ENCODE measurements at places on chromosomes 5 and 9.

DNA sequence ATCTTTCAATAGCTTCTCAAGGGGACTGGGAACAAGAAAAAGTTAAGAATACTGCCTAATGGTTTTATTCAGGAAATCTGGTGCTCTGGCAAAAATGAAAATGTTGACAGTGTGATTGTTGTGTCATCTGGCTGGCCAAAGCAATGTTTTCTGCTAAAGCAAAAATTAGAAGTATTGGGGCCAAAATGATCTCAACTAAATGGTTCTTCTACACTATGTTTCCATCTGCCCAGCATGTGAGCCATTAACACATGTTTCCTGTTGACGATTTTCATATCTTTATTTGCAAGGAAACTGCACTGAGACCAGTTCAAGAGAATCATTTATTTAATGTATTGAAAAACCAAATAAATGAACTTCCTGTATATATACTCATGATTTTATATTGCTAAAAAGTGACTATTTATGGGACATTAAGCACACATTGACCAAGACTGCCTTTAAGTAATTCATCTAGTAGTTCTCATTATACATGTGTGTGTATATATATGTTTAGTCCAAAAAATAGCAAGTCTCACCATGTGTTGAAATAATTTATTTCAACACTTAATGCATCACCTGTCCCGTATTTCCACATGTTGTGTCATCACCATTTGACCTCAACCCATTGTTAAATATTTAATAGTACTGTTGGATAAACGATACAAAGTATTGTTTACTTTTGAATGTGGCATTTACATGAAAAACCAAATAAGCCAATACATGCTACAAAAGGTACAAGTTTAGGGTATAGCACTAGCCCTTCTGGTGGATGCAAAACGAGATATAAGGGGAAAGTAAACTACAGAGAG, 7.5 kb upstream of the FST start:
- no peak for DNase-seq

DNA sequence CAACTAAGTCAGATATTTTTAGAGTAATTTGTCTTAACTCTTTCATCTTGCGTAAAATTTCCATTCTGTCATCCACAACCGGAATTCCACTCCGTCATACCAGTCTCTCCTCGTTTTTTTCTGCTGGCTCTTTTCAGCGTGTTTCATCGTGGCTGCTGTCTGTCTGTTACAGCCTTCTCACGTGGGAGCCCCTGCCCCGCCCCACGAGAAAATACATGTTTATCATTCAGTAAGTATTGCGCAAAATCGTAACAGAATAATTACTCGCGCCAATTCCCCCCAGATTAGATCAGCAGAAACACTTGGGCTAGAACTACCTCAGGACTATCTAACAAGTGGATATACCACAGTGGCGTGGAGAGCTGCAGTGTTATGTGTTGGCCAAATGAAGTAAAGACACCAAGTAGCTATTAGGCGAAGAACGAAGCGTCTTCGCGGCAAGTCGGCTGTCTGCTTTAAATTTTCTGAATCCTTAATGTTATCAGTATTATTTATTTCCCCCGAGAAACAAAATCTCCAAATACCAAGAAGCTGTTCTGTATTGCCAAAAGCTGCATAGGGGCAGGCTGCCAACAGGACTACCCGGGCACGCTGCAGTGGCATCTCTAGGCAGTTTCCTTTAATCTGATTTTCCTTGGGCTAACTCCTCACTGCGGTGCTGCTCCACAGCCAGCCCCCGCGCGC, 566 bp upstream of the FOCAD start:
- DNase-seq = no peak

DNA sequence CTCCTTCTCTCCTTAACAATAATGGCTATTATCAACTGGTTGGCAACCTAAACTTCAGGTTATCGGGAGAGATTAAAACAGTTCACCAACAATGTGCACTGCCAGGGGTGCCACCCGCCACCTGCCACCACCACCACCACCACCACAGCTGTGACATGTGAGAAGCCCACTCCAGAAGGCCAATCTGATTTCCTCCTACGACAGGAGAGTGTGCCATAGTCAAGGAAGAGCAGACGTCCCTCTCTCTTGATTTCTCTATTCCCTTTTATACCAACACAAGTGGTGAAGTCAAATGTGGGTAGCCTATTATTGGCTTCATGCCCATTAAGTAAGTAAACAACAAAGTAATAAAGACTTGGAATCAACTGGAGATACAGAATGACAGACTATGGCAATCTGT, 22.4 kb downstream of the GNAQ start:
- DNase-seq = peak; percentile 32

DNA sequence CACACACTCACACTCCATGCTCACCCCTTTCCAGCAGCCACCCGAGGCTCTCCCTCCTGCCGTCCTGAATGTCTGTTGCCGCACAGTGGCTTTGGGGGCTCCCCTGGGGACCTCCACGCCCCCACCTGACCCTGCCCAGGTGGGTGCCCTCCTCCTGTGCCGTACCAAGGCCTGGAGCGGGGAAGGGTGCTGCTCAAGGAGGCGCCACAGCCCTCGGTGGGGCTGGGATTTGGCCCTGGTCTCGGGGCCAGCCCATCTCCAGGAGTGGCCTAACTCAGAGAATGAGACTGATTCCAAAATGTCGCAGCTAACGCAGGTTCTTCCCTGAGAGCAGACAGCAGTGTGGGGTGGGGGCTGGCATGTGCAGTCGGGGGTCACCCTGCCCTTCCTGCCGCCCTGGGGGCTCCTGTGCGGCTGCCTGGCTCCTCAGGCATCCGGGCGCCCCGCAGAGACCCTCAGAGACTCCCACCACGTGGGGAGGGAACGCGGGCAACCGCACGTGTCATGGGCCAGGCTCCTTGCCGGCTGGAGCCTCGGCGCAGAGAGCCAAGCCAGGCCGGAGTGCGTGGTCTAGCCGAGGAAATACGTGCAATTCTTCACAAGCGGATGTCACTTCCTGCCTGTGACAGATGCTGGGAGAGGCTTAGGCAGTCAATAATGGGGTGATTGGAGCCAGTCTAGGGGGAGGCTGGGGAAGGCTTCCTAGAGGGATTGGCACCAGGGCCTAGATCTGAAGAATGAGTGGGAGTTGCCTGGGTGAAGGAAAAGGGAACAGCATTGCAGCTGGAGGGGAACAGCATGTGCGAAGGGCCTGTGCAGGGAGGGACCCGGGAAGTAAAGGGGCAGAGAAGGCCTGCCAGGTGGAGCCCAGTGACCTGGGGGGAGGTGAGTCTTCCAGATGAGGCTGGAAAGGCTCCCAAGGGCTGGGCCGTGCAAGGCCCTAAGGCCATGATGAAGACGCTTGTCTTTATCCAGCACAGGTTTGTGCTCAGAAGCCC, 44.1 kb downstream of the C9orf50 start:
- no peak for DNase-seq

DNA sequence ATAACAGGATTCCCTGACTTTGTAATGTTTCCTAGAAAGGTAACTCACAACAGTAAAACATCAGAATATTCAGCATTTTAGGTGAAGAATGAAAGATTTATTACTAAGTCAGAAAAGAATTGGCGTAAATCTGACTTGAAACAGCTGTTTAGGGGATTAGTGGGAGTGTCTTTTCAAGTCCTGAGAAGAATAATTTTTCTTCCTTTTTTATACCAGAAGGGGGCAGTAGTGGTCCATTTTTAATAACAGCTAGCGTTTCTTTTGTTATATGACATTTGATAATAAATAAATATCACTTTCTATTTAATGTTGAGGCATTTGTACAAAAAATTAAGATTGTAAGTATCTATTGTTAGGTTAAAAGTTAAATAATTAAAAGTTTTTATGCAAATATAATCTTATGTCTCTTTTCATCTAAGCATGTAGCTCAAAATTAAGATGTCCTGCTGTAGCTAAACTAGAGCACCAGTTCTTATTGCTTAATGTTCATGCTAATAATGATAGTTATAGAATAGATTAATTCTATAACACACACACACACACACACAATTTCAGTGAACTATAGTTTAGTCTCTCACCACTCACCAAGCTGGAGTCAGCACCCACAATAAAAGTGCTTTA, 258.7 kb upstream of the ARRDC3 start:
- DNase-seq = no peak

DNA sequence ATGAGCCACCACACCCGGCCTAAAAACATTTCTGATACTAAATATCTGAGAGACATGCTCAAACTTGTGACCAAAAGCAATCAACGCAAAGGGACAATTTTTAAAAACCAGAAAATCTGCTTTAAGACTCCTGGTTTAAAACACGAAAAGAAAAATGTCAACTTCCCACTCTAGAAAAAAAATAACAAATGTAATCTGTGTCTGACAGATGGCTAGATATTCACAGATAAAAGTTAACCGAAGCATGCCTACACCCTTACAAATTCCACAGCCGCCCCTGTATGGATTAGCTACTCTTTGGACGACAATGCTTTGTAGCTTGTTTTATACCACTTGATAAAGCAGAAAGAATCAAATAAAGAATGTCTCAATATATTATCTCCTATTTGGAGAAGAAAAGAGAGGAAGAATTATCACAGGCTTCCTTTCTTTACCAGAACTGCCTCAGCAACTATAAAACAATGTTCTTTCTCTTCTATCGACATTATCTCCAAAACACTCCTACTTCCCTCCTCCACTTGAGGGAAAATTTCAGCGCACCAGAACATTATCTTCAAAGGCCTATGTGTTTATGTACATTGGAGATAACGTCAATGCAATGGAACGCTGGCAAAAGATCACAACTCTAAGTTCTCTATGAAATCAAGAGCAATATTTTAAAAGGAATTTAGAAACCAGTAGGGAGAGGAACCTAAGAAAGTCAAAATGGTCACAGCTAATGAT, 26.2 kb downstream of the CEMIP2 start:
- DNase-seq = no peak

DNA sequence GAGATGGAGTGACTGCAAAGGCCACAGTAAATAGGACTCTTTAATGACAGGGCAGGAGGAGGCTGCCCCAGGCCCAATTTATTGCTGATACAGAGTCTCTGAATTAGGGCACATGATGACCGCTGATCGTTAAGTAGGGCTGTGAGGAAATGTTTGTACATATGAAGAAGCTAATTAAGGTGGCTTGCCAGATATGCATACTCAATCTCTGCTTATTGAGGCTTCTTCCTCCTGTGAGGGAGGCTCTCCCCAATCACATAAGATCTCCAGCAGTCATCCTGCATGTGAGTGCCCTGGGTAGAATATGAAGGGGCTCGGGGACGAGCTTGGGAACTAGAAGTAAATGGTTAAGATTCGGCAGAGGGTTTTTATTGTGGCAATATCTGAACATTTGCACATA, 8.2 kb upstream of the CD180 start:
- DNase-seq = no peak

DNA sequence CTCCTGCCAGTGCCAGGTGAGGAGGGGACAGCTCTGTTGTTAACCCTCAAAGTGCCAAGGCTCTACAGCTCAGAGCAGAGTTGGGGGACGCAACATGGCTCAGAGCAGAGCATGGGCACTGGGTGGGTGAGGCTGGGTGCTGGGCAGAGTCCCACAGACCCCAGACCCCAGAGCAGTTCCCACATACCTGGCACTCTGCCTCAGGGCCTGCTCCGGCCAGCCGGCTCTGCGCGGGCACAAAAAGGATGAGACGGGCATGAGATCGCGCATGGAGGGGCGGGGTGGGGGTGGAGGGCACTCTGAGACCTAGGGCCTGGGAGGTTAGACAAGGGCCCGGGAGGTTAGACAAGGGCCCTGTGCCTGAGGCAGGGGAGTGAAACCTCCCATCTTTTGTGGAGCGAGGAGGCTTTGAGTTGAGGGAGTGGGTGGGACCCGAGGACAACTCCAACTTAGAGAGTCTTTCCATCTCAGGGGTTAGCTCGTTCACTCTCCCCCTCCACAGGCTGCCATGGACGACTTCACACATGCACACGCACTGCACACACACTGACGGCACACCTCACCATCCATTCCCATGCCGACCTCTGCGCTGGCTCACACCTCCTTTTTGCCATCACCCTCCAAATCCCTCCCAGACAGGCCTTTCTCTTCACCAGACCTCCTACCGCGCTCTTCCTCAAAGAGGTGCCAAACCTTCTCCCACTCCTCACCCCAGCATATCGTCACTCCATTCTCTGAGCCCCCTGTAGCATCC, 22.0 kb downstream of the PCDH1 start:
- no peak for DNase-seq

DNA sequence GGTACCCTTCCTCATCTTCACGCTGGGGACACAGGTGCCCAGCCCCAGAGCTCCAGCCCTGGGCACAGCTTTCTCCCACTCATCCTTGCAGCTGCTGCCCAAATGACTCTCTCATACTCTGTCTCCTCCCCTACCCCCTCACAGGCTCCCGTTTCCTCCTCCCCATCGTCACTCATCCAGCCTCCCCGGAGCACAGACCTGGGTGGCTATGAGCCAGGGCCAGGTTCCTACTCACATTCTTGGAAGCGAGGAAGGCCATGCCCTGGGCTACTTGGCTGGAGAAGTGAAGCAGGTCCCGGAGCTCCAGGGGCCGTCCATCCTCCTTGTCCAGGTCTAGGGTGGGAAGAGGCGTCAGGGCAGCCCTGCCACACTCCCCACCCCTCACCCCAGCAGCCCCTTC, 29.3 kb downstream of the CSF1R start:
- no peak for DNase-seq

DNA sequence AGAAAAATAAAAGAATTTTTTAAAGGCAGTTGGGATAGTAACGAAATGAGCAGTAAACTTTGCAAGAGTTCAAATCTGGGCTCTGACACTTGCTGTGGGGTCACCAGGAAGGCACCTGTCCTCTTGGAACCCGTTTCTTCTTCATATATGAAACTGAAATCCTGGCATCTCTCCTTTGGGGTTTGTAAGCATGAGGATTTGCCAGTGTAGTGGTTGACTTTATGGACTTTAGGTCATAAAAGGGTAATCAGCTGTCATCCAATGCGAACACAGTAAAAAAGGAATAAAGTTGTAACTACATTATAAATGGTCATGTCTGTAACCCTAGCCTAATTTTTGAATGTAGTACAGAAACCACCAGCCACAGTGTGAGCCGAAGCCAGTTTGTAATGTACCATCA, 1.3 kb downstream of the RAB14 start:
- no peak for DNase-seq

DNA sequence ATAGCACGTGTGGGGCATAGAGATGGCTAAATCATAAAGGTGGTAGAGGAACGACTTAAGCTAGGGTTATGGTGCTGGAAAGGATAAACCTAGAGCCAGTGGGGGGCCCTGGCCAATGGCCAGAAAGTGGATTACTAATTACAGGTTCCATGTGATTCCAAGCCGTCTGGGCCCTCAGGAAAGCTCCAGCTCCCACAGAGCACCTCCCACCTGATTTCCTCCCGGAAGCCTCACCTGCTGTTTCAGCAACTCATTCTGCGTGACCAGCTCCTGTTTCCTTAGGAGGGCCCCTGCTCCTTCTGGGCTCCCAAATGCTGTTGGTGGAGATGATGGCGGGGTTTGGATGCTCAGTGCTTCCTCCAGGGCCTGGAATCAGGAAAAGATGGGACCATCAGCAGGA, 16.2 kb downstream of the GPX3 start:
- DNase-seq = no peak

- DNase-seq = no peak
Observed at GRCh38 chr9:129031514-129031913, 3.4 kb upstream of the SH3GLB2 start.

DNA sequence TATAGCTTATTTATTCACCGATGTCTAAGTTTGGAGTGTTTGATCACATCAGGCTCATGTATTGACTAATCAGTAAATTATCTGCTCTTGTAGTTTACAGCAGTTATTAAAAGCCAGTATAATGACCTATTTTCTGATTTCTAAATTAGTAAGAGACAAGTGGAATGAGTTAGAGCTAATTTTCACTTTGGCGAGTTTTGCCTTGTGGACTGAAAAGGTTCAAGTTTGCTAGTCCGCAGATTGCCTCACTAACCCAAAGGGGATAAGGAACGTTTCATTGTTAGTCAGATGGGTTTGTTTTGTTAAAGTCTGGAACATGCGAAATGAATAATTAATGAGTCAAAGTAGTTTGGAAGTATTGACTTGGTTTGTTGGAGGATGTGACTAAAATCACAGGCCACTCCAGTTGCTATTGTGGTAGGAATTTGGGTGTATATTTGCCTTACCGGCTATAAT, 40.1 kb downstream of the SMARCA2 start:
- DNase-seq = no peak

Measured in NCI-H510A (cell line).